Hepatic stellate cell (primary cell): ENCODE measurements at places on chromosomes 1 and 21.

DNA sequence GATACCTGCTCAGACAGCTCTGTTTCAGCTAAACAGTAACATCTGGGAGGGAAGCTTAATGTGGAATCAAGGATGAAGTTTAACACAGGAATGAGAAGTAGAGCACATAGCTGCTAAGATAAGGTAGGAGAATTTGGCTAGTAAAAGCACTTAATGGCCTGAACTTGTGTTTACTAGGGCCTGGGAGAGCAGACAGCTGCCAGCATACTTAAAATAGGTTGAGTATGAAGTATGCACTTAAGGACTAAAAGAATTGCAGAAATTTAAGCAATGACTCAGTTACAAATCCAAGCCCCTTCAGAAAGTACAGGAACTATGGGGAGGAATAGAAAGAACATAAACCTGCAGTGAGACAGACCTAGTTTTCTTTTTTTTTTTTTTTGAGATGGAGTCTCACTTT is 53.0 kb downstream of the BACH1 start:
- peak; percentile 47 for DNase-seq

- no peak for DNase-seq
These were observed 1.5 kb downstream of the TNFSF18 start for GRCh38 chr1:173049322-173049633.

GRCh38 chr1:194431121-194431520 is 1244.7 kb upstream of the B3GALT2 start:
- no peak for DNase-seq

- no peak for DNase-seq
These were observed 23.5 kb downstream of the COP1 start for GRCh38 chr1:176183618-176184017.

DNA sequence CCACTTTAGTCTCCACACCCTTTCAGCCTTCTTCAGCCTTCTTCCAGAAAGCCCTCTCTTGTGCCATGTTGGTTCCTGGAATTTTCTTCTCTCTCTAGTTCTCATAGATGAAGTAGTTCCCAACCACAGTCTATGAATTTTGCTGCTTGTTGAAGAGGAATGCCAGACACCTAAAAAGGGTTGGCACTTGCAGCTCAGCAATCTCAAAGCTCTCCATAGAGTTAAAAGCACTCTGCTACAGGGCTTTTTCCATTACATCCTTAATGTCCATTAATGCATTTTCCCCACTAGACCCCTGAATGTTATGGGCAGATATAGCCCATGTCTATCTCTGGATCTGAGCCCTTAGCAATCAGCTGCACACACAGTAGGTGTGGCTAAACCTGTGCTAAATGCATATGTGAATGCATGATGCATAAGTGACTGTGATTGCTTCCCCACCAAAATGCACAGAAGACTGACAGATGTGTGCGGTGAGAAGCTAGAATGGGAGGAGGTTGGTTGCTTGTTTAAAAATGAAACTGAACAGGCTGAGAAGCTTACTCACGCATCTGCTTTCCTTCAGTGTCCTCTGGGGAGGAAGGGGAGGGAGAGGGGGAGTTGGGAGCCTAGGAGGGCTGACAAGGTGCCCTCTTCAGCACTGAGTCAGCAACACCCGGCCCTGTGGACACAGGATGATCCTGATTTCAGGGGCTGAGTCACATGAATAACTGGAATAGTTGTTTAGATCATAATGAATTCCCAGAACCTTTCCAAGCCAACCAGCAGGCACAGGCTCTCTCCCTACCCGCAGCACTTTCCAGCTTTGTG is 146.1 kb upstream of the FGGY start:
- peak; percentile 89 for DNase-seq

DNA sequence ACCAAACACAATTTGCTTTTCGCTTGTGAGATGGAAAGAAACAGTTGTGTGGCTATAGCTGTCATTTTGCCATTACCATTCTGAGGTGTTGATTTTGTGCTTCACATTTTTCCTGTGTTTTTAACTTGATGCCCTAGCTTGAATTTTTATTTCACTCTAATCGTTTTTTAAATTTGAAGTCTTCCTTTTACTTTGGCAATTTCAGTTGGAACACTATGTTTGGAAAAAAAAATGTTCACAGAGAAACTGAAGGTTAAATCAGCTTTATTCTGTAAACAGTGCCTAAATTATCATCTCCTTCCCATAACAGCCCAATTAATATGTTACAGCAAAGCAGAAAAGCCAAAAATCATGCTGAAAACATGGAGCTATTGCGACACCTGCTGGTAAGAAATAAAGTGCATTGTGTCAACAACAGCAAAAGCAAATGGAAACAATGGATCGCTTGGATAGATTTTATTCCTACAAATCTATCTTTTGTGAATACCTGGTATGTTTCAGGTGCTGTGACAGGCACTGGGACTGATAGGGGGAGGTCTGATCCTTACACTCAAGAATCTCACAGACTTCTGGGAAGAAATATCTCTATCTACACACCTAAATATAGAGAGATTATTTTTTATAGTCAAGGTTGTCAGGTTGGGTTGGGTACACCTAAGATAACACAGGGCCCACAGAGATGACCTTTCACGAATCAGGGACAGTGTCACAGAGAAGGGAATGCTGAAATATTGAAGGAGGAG is 16.2 kb upstream of the ERICH3 start:
- DNase-seq: no peak

- DNase-seq: peak; percentile 66
These were observed 29.5 kb downstream of the SZRD1 start for GRCh38 chr1:16396591-16396990.

- no peak for DNase-seq
These were observed 10.5 kb downstream of the ACOT11 start for GRCh38 chr1:54558434-54559030.

GRCh38 chr21:44496564-44497550 is 41.5 kb downstream of the LRRC3 start:
- DNase-seq: no peak
